ENCODE measurements at places on chromosomes 5 and 9. TPM values are rescaled to one million over a fixed set of nuclear protein-coding genes. Genes with fewer than 3 reads are reported as not detected.

DNA sequence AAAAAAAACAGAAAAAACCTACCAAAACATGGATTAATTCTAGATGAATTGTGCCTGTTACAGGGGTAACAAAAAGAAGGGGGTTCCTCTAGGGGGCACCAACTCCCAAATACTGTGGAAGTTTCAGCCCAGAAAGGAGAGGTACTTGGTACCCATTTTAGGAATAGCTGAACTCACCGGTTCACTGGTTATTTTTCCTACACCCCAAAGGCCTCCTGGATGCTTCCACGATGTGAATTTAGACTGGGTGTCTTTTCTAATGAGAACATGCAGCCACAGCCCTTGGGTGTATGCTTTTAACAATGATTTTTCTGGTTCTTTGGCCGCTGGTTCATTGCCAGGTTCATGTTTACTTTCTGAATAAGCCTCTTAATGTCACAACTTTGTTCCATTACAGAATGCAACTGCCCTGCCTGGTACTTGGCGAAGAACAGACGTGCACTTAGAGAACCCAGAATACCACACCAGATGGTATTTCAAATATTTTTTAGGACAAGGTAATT is 46.7 kb downstream of the GARNL3 start:
- no peak for ATAC-seq

DNA sequence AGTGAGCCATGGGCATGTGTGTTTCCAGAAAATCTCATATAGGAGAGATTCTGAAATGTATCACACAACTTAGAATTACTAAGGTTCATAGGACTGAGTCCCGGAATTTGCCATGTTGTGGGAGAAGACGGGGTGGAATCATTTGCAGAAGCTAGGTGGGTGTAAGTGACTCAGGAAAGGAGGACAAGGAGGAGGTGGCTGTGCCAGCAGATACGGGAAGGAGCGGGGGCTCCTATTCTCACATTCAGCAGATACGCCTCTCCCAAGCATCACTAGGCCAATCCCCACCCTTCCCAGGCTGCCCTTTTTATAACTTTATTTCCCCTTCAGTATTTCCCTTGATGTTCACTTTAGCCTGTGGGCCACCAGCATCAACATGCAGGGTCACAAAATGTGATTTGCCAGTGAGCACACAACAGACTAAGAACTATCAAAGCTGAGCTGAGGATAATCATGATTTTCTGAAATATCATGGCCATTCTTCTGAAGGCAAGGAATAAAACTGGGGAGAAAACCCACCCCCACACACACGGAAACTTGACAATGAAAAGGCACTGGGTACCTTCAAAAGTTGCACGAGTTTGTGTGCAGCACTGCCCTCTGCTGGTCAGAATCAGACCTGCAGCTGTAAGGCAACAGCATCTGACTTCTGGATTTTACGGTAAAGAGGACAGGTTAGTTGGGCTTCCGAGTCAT is 133.2 kb downstream of the MTX3 start:
- ATAC-seq = peak; percentile 56

DNA sequence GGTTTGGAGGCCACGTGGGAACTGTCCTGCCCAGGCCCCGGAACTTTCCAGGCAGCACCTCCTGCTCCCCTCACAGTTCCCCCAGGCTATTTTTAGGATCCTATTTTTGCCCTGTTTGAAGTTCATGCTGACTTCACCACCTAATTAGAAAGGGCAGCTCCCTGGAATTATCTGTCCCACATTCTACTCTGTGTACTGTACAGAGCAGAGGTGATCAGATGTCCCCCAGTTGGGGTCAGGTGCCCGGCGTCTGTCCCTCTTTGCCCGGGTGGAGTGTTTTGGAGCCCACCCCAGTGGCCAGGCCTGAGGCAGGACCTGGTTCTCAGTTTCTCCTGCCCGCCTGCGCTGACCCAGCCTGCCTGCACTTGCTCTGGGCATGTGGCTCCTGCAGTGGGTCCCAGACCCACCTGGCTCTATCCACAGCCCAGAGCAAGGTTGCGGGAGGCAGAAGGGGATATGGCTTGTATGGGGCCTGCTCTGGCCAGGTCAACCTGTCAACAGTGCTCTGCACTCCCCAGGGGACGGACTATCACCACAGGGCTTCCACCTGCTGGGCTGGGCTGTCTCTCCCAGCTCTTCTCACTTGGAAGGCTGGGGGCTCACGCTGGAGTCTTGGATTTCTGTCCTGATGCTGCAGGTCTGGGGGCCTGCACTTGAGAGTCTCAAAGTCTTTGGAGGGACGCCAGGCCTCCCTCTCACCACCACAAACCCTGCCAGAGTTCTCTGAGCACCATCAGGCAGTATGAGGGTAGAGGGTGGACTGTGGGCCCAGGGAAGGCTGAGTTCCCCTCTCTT is 268.3 kb downstream of the GADD45G start:
- no peak for ATAC-seq

DNA sequence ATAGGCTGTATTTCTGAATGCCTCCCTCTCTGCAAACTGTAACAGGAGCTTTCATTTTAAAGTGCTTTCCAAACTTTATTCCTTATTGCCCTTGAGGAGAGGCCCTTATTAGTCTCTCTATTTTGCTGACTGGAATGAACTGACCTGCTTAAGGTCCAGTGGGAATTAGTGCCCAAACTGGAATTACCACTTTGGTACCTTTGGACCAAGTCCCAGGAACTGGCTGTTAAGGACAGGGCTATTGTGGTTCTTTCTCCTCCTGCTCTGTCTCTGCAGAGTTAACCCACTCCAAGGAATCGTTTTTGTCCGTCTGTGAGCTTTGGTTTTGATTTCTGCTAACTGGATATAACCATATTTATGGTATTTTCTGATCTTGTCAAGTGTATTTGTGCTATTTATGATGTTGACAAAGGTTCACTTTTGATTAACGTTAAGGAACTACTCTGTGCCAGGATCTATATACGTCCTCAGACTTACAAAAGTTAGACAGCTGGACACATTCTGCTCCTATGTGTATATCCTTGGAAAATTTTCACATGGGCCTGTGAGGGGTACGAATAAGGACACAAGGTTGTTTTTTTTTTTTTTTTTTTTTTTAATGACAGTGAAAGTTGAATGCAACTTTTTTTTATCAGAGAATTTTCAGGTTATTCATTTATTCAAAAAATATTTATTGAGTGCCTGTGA is 189.1 kb upstream of the ANKRD55 start:
- no peak for ATAC-seq

DNA sequence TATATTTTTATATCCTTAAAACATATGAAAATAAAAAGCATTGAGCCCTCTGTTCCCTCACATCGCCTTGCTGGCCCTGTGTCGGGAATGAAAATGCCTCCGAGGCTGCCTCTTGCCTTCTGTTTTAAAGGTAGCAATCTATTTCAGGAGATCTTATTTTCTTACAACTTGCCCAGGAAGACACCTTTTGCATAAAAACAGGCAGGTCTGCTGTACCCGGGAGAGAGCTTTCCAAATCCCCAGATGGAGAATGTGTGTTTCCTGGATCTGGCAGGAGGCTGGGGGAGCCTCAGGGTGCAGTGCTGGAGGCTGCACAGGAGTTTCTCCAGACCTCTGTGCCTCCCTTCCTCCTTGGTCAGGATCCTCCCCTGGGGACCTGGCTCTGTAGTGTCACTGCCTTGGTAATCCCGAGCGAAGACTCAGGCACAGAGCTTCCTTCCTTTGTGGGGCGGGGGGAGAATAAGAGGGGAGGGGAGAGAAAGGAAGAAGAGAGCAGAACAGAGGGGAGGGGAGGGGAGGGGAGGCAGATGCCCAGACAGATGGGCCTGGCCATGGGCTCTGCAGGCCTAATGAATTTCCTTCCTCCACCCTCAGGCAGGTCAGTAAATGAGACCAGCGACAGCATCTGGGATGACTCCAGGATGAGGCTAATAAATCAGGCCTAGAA is 104.0 kb upstream of the BOD1 start:
- peak; percentile 91 for ATAC-seq

DNA sequence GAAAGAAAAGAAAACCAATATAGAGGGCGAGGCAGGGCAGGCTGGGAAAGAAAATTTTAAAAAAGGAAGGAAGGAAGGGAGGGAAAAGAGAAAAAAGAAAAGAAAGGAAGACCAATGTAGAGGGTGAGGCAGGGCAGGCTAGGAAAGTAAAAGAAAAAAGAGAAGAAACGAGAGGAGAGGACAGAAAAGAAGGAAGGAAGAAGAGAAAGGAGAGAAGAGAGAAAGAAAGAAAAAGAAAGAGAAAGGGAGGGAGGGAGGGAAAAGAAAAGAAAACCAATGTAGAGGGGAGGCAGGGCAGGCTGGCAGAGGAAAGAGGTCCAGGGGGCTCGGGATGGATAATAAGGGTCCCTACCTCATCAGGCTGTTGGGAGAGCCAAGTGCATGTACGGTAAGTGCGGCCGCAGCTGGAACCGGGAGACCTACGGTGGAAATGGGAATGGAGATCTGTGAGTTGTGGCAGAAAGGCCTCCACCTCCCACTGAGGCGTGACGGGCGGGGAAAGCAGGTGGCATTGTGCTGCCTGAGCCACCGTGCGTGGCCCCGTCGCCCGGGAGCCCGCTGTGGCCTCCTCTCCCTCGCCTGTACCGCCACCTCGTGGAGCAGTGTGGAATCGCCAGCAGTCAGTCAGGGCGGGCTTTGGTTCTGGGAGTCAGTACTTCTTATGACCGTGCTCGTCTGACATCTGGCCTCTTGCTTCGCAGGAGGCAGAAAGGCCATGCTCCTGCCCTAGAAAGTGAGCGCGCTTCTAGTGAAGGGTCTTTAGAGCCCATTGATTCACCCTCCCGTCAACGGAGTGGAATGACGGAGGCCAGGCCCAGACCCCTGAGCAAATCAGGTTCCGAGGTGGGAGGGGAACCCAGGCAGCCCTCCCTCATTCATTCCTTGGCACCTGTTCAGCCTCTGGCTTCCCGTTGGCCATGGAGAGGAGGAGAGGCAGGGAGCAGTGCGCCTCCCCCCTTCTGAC is 10.4 kb upstream of the NHP2 start:
- ATAC-seq = peak; percentile 96

DNA sequence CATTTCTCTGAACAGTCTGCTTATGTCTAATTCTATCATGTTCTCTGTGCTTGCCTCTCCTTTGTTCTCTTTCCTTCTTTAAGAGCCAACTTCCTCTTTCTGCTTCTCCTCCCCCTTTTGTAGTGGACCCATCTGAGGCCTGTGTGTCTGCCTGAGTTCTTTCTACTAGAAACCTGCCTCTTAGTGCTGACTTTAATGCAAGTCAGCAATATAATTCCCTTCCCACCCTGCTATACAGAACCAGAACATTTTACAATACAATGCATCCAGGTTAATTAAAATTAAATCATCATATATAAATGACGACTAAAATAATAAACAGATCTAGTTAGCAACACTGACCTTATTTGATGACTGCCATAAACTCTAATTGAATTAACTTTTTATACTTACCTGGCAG is 82.6 kb upstream of the GAS1 start:
- no peak for ATAC-seq

- no peak for ATAC-seq
Measured at GRCh38 chr5:37734114-37734513, 105.7 kb downstream of the GDNF start.

- peak; percentile 92 for ATAC-seq
Measured at GRCh38 chr9:118170032-118170955, 466.1 kb downstream of the TLR4 start.

- ATAC-seq = no peak
Measured at GRCh38 chr9:84500826-84501225, 160.3 kb upstream of the SLC28A3 start.

- peak; percentile 81 for ATAC-seq
Measured at GRCh38 chr5:117433818-117434217, 859.2 kb upstream of the SEMA6A start.

DNA sequence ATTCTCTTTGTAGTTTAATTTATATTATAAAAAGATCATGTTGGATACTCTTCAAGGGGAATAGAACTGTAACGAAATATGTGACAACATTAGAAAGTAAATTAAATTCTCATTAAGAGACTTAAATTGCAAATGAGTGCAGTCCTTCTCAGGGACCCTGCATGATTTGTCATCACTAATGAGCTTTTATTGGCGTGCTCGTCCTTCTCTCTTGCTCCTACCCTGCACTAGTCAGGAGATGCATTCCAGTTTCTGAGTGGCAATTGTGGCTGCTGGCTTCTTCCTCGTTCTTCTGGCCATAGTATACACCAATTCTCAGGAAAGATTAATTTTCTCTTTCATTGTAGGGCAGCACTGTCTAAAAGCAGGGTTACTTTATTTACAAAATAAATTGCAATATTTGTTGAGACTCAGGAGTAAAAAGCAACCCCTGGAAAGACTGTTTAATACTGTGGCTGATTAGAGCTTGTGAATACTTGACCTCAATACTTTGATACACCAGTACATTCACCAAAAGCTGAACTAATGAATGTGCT is 376.3 kb upstream of the CHD1 start:
- peak; percentile 45 for ATAC-seq

DNA sequence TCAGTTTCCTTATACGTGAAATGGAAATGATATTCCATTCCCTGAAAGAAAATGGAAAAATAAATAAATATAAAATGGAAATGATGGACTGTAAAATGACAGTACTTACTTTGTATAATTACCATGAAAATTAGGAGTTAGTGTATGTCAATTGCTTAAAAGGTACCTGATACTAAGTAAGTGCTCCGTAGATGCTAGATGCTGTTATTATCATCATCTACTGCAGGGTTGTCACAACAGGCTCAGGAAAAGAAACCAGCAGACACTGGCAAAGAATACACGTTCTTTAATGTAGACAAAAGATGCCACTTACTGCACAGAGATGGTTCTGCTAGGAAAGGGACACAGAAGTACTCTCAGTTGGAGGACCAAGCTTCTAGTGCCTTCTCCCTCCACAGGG is 64.0 kb upstream of the KCNN2 start:
- ATAC-seq = no peak

- no peak for ATAC-seq
Measured at GRCh38 chr5:57193757-57194413, 20.0 kb downstream of the GPBP1 start.

The CYFIP2 gene
- 117 TPM for total RNA-seq

The PCDHB7 gene
- 0.26 TPM for total RNA-seq

The IL3 gene
- total RNA-seq = not detected

The ASTN2 gene
- 15.3 TPM for total RNA-seq

Measured in motor neuron (in vitro differentiated cells).